ENCODE measurements at places on chromosomes 4 and X. TPM values are rescaled to one million over a fixed set of nuclear protein-coding genes. Genes with fewer than 3 reads are reported as not detected.

Gene ARHGEF38
- not detected for total RNA-seq

Gene TMEM31
- total RNA-seq, result not detected

Gene CT45A5
- not detected for total RNA-seq

Gene LRP2BP
- total RNA-seq, result 0.45 TPM

Gene AIFM1
- total RNA-seq, result 38.6 TPM

Gene HTRA3
- total RNA-seq, result not detected

Gene TMSB15C
- total RNA-seq, result 5.0 TPM

Gene TMEM271
- total RNA-seq, result not detected

DNA sequence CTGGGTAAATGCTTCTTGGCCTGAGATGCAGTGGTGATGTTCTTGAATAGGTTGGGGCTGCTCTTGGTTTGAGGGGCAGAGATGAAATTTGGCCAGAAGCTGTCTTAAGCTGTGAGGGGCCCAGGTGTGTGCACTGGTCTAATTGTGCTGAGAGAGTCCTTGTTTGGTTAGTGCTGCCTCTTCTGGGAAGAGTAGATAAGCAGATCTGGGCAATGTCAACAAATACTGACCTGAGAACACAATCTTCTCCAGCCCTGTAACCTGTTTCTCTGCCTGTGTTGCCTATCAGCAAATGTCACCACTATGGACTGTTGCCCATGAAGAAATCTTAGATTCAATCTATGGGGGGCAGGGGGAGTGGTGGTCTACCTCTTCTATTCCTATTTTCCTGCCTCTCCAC lies 17.2 kb upstream of the USP27X start:
- DNase-seq, result no peak
- peaks cover 6% of the 10 kb centered on the region for H3K27me3 ChIP-seq
- H3K36me3 ChIP-seq, result no peaks in the 10 kb centered on the region
- no peak overlapping the region for H3K4me3 ChIP-seq
- H3K4me1 ChIP-seq, result no peaks in the 10 kb centered on the region

GRCh38 chrX:10615931-10616774 lies 4.2 kb downstream of the MID1 start:
- peaks cover 4% of the 10 kb centered on the region for H3K36me3 ChIP-seq
- peaks cover 12% of the 10 kb centered on the region for H3K4me1 ChIP-seq
- DNase-seq, result no peak
- H3K27me3 ChIP-seq, result peaks cover 16% of the 10 kb centered on the region
- no peak overlapping the region for H3K27ac ChIP-seq

DNA sequence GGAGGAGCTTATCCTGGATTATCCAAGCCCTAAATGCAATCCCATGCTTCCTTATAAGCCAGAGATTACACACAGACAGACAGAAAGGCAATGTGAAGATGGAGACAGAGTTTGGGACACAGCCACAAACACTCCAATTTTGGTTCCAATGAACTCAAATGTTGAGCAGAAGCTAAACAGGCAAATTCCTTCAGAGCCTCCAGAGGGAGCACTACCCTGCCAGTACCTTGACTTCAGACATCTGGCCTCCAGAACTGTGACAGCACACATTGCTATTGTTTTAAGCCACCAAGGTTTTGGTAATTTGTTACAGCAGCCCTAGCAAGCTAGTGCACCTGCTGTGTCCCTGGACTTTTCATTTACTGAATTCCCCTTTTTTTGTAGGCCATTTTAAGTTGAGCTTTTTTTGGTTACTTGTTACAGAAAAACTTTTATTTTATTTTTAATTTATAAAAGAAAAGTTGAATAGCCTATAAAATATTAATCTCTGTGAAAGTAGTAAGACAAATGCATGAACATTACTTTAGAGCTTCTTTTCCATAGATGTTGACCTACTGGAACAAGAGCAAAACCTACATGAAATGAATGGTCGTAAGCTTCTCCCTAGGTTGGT lies 33.4 kb upstream of the SRD5A3 start:
- H3K36me3 ChIP-seq, result no peaks in the 10 kb centered on the region
- no peak overlapping the region for H3K27ac ChIP-seq
- DNase-seq, result no peak
- no peaks in the 10 kb centered on the region for H3K4me1 ChIP-seq
- peaks cover 17% of the 10 kb centered on the region for H3K27me3 ChIP-seq
- no peak overlapping the region for H3K4me3 ChIP-seq

- H3K4me3 ChIP-seq, result no peak overlapping the region
- H3K4me1 ChIP-seq, result no peaks in the 10 kb centered on the region
- no peak overlapping the region for H3K27ac ChIP-seq
- no peaks in the 10 kb centered on the region for H3K27me3 ChIP-seq
Measured at GRCh38 chr4:27233531-27233930, 372.9 kb downstream of the STIM2 start.

DNA sequence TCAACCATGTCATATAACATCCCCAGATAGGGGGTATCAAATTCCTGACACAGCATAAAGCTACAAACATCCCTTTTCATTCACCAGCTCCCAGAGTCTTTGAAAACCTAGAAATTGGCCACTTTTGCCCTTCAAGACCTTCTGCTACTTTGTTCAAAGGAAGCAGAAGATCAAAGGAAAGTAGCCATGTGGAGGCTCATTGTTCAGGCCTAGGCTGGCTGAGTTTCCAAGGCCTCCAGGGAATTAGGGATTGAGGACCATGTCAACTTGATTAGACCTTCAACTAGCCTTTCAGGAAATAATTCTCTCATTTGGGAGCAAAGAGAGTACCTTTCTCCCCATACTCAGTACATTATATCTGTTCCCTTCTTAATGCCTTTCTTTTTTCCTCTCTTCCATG lies 66.8 kb upstream of the ATXN3L start:
- H3K4me3 ChIP-seq, result peak overlapping the region; percentile 66
- peak overlapping the region; percentile 83 for H3K27ac ChIP-seq

DNA sequence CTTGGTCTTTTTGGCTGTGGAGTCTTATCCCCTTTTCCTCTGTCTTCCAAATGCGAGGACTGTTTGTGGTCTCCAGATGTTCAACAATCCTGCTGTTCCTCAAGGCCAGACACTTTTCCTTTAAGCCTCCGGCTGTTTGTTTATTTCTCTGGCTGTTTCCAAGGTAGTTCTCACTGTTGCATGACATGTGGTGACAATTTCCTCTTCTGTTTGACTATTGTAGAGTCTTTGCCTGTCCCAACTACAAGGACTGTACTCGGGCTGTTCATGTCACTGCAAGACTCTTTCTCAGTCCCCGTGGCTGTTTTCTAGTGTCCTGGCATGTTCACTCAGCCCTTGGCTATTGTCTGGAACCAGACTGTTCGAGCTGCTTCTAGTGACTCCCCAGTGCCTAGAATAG lies 50.6 kb downstream of the ZNF157 start:
- no peaks in the 10 kb centered on the region for H3K4me1 ChIP-seq
- DNase-seq, result no peak
- H3K4me3 ChIP-seq, result no peak overlapping the region

- H3K4me1 ChIP-seq, result no peaks in the 10 kb centered on the region
- H3K27ac ChIP-seq, result no peak overlapping the region
- H3K27me3 ChIP-seq, result peaks cover 6% of the 10 kb centered on the region
- DNase-seq, result no peak
- H3K36me3 ChIP-seq, result no peaks in the 10 kb centered on the region
- H3K4me3 ChIP-seq, result no peak overlapping the region
Measured at GRCh38 chr4:5511791-5512190, 196.6 kb downstream of the EVC2 start.

GRCh38 chr4:48152259-48152658 lies 18.2 kb upstream of the TXK start:
- H3K27ac ChIP-seq, result no peak overlapping the region
- peaks cover 6% of the 10 kb centered on the region for H3K4me1 ChIP-seq
- H3K4me3 ChIP-seq, result no peak overlapping the region
- DNase-seq, result no peak
- H3K27me3 ChIP-seq, result no peaks in the 10 kb centered on the region

DNA sequence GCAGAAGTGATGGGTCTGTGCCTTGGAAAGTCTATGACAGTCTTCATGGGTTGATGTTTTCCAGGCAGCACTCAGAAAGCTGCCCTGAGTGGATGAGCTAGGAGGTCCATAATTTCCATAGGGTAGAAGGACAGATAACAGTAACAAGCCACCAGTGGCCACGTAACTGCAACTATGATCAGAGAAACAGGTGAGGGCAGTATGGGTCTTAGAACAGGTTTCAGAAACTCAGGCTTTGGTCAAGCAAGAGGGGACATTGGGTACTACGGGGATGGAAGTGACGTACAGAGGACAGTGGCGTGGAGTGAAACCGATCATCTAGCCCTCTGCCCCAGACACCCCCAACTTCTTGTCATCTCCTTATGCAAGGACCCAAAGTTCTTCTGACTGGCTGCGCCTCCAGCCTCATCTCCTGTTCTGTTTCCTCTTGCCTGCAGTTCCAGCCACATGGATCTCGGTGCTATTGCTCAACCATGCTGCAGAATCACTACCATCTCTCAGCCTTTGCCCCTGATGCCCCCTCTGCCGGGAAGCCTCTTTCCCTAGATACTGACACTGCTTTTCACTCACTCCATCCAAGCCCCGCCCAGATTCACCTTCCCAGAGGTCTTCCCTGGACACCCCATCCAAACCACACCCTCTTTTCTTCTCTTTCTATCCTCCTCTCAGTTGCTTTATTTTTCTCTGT lies 123.4 kb downstream of the MFAP3L start:
- H3K4me1 ChIP-seq, result no peaks in the 10 kb centered on the region
- H3K4me3 ChIP-seq, result no peak overlapping the region
- H3K27ac ChIP-seq, result no peak overlapping the region

DNA sequence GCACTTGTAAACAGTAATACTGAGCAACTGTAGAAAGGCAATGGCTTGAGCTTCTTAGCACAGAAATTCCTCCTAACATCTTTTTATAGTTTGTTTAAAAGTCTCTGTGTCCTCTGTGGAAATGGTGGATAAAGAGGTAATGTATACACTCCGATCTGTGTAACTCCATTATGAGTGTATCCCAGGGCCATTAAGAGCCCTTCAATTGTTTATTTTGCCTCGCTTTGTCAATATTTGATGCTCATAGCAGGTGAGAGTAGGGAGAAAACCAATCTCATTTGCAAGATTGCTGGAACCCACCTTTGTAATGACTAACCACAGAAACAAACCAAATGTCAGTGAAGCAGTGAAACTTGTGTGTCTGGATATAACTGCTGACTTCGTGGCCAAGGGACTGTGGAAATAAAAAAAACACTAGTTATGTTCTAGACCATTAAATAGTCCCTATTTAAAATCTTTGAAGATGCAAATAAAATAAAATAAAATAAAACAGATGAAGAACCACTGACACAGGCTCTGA lies 598.2 kb upstream of the BOD1L1 start:
- no peaks in the 10 kb centered on the region for H3K36me3 ChIP-seq
- DNase-seq, result no peak
- no peaks in the 10 kb centered on the region for H3K27me3 ChIP-seq
- H3K4me3 ChIP-seq, result no peak overlapping the region
- no peaks in the 10 kb centered on the region for H3K4me1 ChIP-seq

GRCh38 chrX:148268673-148269072 lies 231.7 kb upstream of the AFF2 start:
- no peak overlapping the region for H3K4me3 ChIP-seq
- no peaks in the 10 kb centered on the region for H3K36me3 ChIP-seq
- H3K27me3 ChIP-seq, result no peaks in the 10 kb centered on the region
- H3K4me1 ChIP-seq, result peaks cover 11% of the 10 kb centered on the region

DNA sequence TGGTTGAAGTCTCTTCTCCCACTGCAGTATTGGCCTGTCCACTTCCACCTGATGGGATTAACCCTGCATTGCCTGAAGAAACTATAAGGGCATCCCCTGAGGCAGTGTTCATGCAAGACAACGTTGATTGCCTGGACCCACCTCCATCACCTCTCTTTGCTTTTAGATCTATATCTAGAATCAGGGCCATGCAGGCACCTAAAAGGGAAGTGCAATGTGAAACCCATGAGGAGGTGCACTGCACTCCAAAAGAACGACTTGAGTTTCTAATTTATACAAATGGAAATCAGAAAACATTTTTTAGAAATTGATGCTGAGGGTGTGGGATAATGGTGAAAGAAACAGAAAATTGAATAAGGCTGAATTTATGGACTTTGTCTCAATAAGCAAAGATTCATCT lies 694.4 kb downstream of the TRAM1L1 start:
- no peaks in the 10 kb centered on the region for H3K4me1 ChIP-seq
- peaks cover 6% of the 10 kb centered on the region for H3K36me3 ChIP-seq
- H3K4me3 ChIP-seq, result no peak overlapping the region
- no peak overlapping the region for H3K27ac ChIP-seq
- no peaks in the 10 kb centered on the region for H3K27me3 ChIP-seq

DNA sequence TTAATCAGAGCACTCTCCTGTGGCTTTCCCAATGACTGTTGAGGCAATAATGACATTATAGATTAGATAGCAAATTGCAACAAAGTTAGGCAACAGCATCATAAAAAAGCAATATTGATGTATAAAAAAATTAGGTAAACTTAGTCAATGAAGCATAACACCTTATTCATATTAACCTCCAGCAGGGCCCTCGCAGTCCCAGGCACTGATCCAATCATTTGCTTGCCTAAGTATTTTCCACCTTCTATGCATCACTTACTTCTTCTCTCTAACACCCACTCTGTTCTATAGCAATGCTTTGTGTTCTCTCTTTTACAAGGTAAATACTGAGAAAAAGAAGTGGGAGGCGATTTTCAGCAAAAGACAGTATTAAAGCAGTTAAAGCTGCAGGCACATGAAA lies 833.5 kb upstream of the ADGRL3 start:
- no peak overlapping the region for H3K4me3 ChIP-seq
- H3K36me3 ChIP-seq, result peaks cover 15% of the 10 kb centered on the region

GRCh38 chrX:8607326-8607725 lies 124.6 kb downstream of the ANOS1 start:
- H3K36me3 ChIP-seq, result no peaks in the 10 kb centered on the region
- DNase-seq, result no peak
- no peaks in the 10 kb centered on the region for H3K27me3 ChIP-seq

GRCh38 chr4:24026596-24026995 lies 136.7 kb upstream of the PPARGC1A start:
- no peak overlapping the region for H3K27ac ChIP-seq
- H3K36me3 ChIP-seq, result no peaks in the 10 kb centered on the region
- H3K4me1 ChIP-seq, result no peaks in the 10 kb centered on the region
- DNase-seq, result no peak

DNA sequence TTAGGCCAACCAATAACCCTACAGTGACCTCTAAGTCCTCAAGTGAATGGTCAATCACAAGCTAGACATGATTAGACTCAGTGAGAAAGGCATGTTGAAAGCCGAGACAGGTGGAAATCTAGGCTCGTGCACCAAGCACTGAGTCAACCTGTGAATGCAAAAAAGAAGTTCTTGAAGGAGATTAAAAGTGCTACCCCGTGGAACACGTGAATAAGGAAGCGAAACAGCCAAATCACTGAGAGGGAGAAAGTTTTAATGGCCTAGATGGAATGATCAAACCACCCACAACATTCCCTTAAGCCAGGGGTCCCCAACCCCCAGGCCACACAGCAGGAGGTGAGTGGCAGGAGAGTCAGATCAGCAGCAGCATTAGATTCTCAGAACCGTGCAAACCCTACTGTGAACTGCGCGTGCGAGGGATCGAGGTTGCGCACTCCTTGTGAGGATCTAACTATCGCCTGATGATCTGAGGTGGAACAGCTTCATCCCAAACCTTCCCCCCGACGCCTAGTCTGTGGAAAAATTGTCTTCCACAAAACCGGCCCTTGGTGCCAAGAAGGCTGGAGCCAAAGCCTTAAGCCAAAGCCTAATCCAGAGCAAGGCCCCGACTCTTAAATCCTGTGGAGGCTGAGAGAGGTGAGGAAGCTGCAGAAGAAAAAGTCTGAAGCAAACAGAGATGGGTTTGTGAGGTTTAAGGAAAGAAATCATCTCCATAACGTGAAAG lies 19.5 kb upstream of the PDE6B start:
- peaks cover 22% of the 10 kb centered on the region for H3K27me3 ChIP-seq
- no peak for DNase-seq
- H3K27ac ChIP-seq, result no peak overlapping the region

All from natural killer cell treated with Interleukin-12 subunit alpha and Interleukin-12 subunit beta and Interleukin-15 and Interleukin-18, amount 100 ng/mL, for 72 hours (primary cell).